Hematopoietic multipotent progenitor cell treated with erythropoietin and hydrocortisone succinate and interleukin-3 and kit ligand, for 15 days (in vitro differentiated cells): ENCODE measurements at places on chromosomes 3 and 15.
A peak's percentile ranks its signal among the peaks of the same experiment; 100 is the strongest.

- no peak for DNase-seq
These were observed 11.2 kb upstream of the COL8A1 start for GRCh38 chr3:99627062-99627826.

DNA sequence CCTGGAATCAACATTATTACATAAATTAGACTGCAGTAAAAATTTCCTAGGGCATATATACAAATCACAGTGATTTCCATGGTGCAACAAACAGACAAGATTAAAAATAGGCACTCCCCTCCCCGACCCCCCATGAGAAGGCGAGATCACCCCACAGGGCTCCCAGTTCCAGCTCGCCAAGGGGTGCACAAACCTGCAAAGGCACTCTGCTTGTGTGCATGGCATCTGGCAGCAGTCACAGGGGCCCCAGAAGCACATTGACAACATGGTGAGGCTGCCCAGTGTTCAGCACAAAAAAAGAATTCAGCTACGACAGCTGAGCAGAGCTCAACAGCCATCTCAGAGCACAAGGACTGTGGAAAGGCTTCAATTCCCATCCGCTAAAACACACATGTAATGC is 19.2 kb upstream of the CERS3 start:
- no peak for DNase-seq

- no peak for DNase-seq
These were observed 121.6 kb upstream of the LMOD3 start for GRCh38 chr3:69244039-69244438.

- DNase-seq: no peak
These were observed 128.7 kb upstream of the BNIP2 start for GRCh38 chr15:59817834-59818233.

DNA sequence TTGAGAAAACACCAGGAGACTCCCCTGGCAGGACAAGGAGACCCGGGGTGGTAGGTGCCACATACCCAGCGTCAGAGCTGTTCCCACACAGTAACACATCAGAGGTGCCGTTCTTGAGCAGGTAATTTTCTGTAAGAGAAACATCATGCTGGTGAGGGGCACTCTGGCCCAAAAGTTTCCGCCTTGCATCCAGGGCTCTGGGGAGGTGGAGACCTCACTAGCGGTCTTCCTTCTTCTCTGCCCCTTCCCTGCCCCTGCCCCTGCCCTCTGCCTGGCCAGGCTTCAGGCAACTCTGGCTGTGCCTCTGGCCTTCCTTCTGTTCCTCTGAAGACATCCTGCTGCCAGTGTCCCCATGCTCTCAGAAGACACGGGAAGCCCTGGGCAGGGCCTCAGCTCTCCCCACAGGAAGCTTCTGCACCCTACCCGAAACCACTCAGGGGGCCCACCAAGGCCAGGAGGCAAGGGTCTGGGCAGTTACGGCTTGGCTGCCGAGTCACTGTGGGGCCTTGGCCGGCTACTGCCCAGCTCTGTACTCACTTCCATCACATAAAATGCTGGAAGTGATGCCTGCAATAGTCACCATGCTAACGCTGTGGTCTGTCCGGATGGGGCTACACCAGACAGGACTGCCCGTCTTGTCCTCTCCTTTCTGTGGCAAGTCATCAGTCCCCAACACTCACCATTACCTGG is 41.3 kb downstream of the SCN5A start:
- DNase-seq: no peak

GRCh38 chr15:90819850-90820249 is 48.5 kb upstream of the FURIN start:
- no peak for DNase-seq

- peak; percentile 60 for DNase-seq
These were observed 293.1 kb upstream of the CHRM5 start for GRCh38 chr15:33675246-33675645.

- DNase-seq: no peak
These were observed 273.3 kb downstream of the NSUN3 start for GRCh38 chr3:94336046-94336753.

- no peak for DNase-seq
These were observed 17.1 kb downstream of the PRR23E start for GRCh38 chr3:127209840-127210653.

DNA sequence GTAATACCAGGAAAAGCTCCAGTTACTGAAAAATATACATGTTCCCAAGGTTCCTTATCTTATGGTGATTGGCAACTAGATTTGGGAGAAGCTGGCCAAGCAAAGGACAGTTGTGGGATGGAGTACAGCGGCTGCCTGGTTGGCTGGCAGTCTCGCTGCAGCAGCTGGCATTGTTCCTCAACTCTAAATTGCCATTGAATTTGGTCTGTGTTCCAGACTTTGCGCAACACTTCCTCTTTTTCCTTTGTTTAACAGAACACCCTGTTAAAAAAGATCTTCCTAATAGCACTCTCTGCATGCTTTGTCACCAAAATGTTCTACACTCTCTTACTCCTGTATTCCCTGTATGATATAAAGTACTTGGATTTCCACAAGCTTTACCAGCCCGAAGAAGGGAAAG is 420.6 kb upstream of the RBMS3 start:
- no peak for DNase-seq

GRCh38 chr3:196399485-196399945 is 32.7 kb downstream of the UBXN7 start:
- DNase-seq: peak; percentile 31

- no peak for DNase-seq
These were observed 144.4 kb upstream of the EPHA3 start for GRCh38 chr3:88963003-88963402.

- no peak for DNase-seq
These were observed 651 bp downstream of the ACTC1 start for GRCh38 chr15:34794590-34795206.

DNA sequence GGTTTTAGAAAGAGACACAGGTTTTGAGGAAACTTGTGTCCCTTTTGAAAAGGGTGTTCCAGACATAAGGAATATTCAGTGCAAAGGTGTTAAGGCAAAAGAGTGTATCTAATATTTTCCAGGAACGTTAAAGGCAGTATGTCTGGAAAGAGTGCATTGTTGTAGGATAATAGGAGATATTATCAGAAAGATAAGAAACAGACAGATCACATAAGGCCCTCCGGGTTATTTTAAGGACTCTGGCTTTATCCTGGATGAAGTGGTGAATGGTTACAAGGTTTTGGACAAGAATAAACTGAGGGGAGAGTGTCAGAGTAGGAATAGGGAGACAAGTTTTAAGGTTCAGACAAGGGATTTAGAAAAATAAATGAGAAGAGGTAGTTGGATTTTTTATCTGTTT is 493.7 kb upstream of the GRM7 start:
- DNase-seq: no peak

GRCh38 chr3:180630371-180630770 is 28.4 kb downstream of the TTC14 start:
- DNase-seq: no peak

DNA sequence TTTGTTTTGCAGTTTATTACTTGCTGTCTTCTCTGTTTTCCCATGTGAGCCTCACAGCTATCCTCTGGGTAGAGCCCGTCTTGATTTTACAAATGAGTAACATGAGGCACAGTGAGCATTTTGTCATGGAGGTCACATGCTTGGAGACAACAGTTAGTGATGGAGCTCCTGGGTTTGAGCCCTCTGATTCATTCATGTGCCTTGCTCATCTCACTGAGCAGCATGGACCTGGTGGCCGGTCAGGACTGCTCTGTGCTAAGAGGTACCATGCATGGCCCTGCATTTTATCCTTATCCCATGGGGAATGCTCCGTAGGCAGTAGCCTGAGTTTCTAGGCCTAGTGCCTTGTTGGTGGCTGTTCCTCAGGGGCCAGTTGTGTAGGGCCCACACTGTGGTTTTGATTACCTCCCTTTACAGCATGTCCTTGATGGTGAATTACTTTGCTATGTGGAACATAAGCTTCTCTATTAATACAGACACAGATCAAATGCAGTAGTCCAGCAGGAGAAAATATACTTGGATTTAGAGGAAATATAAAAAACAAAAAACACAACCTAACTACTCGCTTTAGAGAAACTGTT is 35.6 kb downstream of the MAP2K5 start:
- no peak for DNase-seq

DNA sequence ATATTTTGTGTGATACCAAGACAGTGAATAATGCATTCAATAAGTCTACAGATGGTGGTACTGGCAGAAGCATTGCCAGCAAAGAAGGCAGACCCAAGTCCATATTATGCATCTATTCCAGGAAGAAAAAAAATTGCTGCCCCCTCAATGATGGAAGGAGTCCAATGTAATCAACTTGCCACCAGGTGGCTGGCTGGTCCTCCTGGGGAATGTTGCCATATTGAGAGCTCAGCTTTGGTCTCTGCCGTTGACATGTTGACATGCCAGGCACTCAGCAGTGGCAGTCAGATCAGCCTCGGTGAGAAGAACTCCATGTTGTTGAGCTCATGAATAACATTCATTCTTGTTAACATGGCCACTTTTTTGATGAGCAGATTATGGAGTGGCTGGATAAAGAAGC is 298.5 kb downstream of the IGSF11 start:
- DNase-seq: no peak

GRCh38 chr3:171173736-171174135 is 147.2 kb upstream of the SLC2A2 start:
- DNase-seq: no peak

GRCh38 chr3:196227121-196227561 is 10.8 kb downstream of the SLC51A start:
- DNase-seq: no peak

GRCh38 chr3:177842743-177843734 is 645.8 kb upstream of the TBL1XR1 start:
- no peak for DNase-seq

- DNase-seq: no peak
These were observed 210.6 kb upstream of the UMPS start for GRCh38 chr3:124519591-124520194.

DNA sequence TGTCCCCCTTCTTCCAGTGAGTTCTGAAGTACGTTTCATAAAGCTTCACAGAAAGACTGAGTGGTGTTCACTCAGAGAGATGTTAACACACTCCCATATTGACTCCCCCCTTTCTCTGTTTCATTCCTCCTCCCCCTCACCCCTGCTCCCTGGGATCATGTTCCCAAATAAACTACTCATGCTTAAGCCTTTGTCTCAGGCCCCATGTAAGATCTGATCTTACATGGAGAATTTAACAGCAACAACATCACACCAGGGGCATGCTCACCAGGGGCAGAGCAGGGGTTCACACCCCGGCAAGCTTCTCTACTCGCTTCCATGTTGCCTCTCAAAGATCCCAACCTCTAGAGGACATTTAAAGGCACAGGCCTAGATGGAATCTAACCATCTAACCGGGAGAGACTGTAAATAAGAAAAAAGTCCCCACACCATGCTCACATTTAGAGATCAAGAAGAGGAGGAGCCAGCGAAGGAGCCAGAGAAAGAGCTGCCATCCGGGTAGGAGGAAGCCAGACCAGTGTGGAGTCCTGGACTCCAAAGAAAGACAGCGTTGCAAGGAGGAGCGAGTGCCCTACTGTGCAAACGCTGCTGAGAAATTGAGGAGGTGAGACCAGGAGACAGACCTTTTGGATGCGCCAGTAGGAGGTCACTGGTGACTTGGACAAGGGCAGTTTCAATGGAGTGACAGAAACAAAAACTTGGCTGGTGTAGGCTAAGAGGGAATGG is 21.4 kb upstream of the SRP14 start:
- no peak for DNase-seq

DNA sequence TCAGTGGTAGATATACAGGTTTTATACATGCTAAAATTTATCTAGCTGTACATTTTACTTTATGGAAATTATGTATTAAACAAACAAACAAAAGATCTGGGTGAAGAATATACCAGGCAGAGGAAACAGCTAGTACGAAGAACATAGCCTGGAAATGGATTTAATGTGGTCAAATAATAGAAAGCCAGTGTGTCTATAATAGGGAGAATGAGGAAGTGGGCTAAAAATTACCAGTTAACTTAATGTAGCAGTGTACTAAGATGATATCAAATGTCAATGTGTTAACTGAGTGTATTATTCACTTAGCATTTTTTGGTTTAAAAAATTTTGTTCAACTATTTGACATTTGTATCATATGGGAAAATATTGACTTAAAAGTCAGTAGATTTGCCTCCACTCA is 22.8 kb upstream of the SLC15A2 start:
- no peak for DNase-seq

DNA sequence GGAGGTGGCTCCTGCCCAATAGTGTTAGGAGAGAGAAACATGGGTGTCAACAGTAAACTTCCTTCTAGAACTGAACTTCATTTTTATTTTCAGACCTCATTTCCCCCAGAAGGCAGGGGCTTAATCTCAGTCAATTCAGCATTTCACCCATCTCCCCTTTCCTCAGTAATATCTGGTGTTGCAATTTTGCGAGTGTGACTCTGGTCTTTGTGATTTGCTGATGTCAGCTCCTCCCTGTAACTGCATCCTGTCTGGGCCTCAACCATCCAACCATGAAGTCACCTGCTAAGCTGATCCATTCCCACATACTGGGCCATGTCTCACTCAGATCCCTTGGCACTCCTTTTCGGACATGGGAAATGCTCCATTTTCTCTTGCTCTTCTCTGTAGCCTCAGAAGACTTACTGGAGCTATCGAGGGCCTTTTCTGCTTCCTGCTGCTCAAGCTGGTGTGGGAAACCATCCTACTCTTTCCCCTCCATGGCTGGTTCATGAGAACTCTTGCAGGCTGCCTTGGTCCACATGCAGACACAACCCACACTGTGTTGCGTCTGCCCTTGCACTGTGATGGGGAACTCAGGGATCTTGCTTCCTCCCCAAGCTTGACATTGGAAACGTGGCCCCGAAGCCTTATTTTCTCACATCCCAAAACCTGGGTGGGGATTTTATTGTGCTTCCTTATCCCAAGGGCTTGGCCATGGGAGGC is 24.6 kb downstream of the CCR4 start:
- no peak for DNase-seq

- DNase-seq: no peak
These were observed 7.9 kb upstream of the UBXN7 start for GRCh38 chr3:196440041-196440537.

DNA sequence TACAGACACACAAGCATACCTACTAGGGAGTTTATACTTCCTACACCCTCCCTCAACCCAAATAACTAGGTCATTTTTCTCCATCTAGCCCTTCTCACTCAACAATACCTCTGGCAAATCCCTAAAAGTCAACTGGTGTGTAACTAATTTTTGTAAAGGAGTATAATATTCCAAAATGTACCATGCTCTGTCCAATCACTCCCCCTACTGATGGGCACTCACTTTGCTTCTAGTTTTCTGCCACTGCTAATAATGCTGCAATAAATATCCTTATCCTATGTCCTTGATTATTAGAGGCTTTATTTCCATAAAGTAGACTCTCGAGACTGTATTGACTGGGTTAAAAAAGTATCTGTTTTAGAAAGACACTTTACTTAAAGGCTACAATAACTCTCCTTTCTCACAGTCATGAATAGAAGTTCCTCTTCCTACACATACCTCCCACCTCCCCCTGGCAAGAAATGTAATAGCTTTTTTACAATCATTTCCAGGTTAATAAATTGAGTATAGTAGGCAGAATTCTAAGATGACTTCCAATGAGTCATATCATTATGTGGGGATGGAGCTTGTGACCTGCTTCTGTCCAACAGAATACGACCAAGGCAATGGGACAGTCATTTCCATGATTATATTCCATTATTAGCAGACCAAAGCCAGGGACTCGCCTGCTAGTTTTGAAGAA is 30.0 kb downstream of the SHQ1 start:
- no peak for DNase-seq
